ENCODE measurements at places on chromosomes 5 and 9.
A peak's percentile ranks its signal among the peaks of the same experiment; 100 is the strongest.

- DNase-seq: no peak
These were observed 545.5 kb upstream of the DAB2 start for GRCh38 chr5:39970117-39970798.

- DNase-seq: no peak
These were observed 9.6 kb downstream of the SLC1A1 start for GRCh38 chr9:4499917-4500316.

- no peak for DNase-seq
These were observed 158.8 kb downstream of the TSSK1B start for GRCh38 chr5:113276001-113276400.

DNA sequence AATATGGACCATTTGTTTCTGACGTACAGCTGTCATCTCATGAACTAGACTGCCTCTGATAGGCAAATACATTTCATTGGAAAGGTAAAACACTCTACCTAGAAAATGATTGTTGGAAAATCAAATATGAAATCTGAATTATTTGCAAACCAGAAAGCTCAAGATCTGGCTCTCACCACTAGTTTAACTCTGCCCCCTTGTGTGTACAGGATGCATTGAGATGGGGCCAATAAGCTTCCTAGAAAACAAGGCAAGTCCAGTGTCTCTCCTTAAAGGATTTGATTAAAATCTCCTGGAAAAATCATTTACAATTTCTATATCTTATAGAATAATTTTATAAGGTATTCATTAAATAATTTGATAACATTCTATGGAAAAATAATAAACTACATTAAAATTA lies 311.9 kb upstream of the ANKH start:
- DNase-seq: peak; percentile 28

DNA sequence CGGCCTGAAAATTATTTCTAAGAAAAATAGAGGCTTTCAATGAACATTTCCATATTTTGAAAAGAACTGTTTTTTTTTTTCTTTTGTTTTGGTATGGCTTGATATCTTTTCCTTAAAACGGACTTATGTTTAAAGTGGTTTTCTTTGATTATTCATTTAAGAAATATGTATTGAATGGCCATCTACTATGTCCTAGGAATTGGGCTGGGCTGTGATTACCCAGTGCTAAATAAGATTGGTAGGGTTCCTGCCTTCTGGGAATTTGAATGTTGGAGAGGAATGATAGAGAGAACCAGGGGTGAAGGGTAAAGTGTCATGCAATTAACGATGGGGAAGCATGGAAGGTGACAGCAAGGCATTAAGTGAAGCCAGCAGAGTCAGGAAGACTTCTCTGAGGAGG lies 33.2 kb downstream of the TNFSF8 start:
- no peak for DNase-seq

DNA sequence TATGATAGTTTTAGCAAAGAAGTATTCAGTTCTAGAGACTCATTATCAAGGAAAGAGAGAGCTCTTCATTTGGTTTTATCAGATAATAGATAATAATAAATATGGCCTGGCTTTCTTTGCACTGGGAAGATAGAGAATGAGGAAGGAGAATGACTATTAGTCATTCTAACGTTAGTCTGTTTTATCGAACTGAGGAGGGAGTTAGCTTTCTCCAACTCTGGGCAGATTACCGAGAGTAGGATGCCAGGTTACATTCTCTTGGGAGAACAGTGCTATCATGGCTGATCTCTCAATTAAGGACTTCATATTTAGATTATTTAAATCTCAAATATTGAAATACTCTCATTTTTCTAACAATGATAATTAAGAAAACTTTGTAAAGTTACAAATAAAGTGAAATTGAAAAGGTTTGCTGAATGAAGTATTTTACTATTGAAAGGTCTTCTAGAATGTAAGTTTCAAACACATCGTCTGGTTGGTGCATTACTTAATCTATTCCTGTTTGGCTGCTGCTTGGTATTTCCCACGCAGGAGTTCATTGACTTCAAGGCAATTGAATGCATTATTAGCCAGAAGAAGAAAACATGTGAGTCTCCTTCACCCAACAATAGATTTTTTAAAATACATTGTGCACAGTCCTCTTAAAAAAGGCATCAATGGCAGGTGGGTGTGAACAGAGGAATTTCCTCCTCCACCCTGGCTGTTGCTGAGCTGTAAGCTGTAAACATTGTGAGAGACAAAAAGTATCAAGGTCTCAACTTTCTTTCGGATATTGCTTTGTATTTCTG lies 140.8 kb downstream of the C9orf152 start:
- DNase-seq: no peak

GRCh38 chr5:179596421-179596820 lies 27.1 kb downstream of the HNRNPH1 start:
- no peak for DNase-seq

DNA sequence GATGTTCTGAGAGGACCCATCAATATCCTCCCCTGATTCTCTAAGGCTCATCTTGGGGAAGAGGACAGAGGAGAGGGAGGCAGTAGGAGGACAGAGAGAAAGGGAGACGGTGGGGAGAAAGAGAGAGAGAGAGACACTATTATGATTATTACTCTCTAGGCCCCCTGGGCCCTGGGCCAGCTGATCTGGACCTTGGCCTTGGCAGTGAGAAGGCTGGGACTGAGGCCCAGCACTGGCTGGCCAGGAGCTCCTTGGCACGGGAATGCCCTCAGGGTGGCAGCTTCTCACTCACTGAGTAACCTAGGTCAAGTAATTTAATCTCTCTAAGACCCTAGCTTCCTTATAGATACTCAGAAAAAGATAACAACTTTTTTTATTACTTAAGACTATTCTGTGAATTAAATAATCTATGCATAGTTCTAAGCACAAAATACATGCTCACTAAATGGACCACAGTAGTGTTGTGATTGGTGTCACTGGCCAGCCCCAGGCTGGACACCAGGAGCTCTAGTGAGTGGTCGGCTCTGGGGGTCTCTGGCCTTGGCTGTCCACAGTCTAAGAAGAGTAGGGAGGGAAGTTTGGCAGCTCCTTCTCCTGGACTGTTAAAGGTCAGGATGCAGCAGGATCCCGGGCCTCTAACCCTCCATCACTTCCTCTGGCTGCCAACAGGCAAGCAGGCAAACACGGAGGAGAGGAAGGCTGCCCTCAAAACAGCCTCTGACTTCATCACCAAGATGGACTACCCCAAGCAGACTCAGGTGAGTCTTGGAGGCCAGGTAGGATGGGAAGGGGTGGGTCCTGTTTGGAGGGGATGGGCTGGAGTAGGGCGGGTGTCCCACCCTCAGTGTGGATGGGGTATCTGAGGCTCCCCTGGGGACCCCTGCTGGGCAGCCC lies 50.0 kb downstream of the GSN start:
- DNase-seq: no peak

DNA sequence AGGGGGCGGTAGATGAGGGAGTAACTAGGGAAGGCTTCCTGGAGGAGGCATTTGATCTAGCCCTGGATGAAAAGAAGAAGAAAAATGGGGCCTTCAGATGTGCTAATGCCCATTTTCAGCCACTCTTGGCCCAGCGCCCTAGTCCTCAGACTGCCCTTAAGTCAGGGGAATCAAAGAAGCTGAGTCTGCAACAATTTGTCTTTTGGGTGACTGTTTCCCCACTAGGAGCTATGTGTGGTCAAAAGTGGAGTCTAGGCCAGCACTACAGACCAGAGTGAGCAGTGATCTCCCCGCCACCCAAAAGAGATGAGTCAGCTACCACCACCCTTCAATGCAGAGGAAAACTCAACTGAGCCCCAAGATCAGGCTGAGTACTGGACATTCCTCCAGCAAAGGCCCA lies 542.1 kb downstream of the BNC2 start:
- DNase-seq: no peak

DNA sequence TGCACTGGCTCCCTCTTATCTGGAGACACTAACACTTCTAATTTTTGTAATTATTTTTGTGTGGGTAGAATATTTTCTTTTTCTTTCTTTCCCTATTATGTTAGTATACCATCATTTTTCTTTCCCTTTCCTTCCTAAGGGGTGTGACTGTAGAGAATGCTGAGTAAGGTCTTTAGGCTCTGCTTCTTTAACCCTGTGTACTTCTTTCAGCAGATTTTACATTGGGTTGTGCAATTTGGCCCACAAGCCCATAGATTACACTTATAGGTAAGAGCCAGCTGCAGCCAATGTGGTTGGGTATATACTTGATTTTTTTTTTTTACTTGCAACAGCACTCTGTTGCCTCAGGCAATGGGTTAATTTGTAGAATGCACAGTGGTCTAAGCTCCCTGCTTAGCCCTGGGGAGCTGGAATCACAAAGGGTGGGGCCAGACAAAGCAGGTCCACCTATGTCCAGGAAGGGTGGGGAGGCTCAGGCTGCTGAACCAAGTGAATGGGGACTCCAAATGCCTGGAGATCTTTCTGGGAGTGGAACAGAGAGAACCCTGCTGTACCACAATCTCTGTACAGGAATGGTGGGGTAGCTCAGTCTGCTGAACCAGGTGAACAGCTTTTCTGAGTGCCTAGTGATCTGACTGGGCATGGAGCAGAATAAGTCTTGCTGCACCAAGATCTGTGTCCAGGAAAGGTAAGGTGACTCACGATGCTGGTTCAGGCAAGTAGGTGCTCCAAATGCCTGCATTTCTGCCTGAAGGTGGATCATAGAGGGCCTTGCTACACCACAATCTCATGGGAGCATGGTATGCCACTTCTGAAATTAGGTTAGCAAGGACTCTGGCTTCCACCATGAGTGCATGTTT lies 64.9 kb downstream of the SLC25A46 start:
- no peak for DNase-seq
